Non-pigmented ciliary epithelial cell (primary cell): ENCODE measurements at places on chromosomes 6 and 20.

DNA sequence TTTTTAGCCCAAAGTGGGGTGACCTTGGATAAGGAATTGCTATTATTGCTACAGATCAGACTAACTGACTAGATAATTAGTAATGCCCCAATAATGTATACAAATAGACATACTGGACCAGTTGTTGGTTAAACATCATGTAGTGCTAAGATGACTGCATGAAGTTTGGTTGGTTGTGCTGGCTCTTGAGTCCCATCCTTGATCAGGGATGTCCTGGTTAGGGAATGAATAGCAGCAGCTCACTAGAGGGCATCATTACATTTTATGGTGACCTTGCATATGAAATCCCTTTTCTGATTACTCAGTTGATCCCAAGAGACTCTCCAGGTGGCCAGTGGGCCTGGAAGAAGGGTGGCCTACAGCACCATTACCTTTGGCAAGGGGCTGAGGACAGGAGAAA, 10.9 kb downstream of the TPBG start:
- no peak for DNase-seq

DNA sequence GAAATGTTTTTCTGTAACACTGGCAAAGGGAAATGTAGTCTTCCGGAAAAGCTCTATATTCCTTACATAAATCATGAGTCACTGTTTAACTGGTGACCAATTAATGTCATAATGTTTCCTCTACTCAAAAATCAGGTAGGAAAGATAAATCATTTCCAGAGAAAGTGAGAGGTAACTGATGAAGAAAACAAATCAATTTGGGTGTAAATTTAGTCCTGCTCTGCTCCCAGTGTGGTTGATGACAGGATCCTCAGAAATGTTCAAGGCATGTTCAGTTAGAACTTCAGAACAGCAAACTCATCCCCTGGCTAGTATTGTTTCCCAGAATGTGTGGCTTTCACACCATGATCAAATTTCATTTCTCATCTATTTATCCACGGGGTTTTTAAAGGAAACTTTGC, 38.8 kb upstream of the SPACA1 start:
- DNase-seq, result no peak

DNA sequence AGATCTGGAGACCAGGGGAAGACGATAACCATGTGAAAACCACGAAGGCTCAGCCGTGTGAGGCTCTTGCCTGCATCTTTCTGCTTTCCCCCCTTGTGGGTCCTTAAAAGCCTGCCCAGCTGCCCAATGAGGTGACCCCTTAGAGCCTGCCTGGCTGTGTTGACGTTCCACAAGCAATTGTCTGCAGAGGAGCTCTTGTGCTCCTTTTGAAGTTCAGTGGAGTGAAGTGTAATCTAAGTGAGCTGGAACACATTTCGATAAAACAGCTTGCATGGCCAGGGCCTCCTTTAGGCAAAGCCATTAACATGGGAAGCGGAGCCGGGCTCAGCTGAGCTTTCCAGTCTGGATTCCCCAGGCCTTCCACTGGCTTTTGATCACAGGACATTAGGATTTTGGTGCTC, 27.3 kb upstream of the TCP11 start:
- DNase-seq, result no peak

DNA sequence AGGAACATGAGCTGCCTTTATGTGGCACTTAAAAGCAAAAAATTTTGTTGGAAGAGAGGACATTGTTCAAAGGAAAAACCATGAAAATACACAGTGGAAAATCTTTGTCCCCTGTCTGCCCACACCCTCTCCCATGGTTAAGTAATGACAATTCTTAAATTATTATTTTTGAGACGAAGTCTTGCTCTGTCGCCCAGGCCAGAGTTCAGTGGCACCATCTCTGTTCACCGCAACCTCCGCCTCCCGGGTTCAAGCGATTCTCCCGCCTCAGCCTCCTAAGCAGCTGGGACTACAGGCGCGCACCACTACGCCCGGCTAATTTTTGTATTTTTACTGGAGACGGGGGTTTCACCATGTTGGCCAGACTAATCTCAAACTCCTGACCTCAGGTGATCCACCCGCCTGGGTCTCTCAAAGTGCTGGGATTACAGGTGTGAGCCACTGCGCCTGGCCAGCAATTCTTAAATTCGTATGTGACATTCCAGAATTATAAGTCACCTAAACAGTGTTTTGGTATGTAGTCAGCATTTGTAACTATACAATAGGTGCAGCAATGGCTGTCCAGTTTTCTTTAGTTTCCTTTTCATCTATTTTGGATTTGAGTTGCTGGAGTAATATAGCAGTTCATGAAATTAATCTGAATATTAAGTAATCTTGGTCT, 636 bp upstream of the SSR1 start:
- no peak for DNase-seq
